ENCODE measurements at places on chromosomes 3 and 15.
A peak's percentile ranks its signal among the peaks of the same experiment; 100 is the strongest.

GRCh38 chr3:129481766-129482332 is 41.8 kb downstream of the IFT122 start:
- DNase-seq = peak; percentile 52

DNA sequence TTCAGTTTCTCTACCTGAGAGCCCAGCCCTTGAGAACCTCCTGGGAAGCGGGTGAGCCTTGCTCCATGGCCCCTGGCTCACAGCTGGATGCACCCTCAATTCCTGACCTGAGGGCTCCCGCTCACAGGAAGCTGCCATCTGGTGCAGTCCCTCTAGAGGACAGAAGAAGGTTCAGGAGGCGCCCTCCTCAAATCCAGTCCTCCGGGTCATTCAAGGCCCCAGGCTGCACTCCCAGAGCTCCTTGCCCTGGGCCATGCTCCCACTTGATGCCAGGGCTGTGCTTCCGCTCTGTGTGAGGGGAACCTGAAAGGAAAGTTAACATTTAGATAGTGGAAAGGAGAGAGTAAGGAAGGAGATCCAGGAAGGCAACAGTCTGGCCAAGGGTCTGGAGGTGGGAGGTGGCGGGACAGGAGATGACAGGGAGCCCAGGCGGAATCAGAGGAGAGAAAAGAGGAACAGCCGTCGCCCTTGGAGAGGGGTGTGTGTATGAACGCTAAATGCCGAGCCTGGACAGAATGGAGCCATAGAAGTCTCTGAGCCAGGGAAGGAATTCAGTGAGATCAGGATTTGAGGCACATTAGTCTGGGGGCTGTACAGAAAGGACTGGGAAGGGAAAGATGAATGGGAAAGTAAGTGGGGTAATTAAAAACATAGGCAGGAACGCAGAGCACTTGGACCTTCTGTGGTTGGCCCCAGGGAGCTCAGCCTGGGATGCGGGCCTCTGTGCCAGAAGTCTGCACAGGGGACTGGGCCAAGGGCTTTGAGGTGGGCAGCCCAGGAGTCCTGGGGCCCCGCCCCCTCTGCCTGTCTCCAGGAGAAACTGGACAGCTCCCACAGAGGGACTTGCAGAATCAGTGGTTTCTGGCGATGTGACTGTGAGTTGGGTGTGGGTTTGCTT is 26.1 kb downstream of the TBC1D21 start:
- no peak for DNase-seq

DNA sequence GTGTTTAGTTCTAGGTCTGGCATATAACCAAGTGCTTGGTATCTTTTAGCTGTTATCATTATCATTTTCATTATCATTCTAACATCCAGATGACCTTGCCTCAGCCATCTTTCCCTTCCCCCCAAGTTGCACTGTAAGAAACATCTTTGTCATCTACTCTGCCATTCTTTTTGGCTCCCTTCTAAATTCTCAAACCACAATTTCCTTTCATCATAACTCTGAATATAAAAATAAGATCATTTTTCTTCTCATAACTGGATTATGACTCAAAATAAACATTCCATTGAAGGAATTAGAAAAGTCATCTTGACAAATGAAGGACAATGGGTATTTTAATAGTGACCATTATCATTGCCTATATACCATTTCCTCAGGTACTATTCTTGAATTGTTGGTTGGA is 786.2 kb downstream of the AGBL1 start:
- no peak for DNase-seq

DNA sequence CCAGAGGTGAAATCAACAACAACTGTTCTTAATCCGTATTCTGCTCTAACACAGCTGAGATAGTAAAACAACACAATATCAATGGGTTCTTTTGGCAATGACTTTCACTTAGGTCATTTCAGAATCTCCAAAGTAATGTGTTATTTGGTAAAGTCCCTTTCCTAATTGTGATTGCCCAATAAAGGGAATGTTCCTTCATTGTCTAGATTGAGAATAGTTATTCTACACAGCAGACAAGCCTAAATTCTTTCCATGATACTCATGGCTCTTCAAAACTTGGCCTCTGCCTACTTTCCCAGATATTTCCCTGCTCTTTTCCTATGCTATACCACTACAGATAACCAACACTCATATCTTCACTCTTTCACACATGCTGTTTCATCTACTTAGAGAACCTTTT is 219.8 kb downstream of the FMN1 start:
- DNase-seq = no peak

DNA sequence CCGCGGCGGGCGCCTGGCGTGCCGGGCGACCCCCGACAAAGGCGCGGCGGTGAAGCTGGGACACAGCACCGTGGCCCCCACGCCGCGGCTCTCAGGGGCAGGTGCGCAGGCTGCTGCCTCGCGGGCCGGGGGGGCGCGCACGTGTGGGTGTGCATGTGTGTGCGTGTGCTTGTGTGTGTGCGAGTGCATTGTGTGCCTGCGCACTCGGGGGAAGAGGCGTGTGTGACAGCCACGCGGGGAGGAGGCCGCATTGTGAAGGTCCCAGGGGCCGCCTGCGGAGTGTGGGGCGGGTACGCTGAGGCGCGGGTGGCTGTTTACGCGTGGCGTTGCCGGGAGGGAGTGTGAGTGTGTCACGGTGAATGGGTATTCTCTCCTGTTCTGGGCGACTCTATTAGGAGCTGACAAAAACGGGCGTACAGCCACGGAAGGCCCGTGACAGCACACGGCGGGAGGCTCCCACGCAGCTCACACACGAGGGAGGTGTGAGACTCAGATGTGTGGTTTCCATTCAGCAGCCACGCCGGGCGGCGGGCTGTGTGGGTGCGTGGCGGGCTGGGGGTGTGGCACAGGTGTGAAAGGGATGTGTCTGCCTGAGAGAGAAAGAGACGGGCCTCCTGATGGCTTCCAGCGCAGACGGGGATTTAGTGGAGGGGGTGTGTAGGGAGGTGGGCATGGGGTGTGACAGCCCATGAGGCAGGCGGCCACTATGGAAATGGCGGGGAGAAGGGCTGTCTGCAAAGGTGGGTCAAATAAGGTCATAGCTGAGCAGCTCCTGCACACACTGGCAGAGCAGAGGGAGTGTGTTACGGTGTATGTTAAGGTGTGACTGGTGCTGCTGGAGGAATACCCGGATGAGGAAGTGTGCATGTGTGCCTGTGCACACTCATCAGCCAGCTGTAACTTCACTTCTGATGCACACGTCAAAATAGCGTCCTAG is 750 bp downstream of the PODXL2 start:
- peak; percentile 14 for DNase-seq

DNA sequence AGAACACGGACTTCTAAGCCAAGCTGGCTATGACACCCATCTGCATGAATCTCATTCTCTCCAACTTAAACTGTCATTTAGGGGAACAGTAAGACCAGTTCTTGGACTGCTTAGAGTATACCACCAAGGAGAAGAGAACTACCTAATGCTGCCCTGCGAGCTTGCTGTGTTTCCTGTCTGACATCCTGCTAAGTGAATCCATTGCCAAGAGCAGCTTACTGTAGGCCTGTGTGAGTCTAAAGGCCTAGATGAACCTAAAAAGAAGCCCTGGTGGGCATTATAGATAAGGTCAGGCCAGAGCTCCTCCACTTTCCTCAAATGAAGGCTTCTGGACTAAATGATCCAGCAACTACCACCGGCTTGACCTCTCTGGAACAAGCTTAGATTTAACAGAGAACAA is 15.0 kb downstream of the LZTFL1 start:
- DNase-seq = no peak

GRCh38 chr15:60394689-60395097 is 3.1 kb downstream of the ANXA2 start:
- DNase-seq = peak; percentile 68

DNA sequence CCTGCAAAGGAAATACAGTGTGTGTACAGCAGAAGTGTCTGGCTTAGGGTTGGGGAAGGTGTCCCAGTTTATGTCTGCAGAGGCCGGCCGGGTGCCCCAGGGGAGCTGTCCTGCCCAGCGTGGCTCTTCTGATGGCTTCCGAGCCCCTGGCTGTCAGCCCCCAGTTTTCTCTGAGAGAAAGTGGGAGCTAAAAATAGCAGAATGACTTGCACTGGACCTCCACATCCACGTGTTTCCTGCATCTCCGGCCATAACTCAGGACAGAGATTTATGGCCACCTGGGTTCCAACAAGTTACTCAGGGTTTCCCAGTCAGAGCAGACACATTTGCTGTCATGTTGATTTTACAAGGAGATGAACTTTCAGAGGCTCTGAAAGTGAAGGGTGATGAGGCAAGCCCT is 192.0 kb downstream of the ATP10A start:
- DNase-seq = no peak

GRCh38 chr15:68201153-68201878 is 3.8 kb downstream of the CALML4 start:
- no peak for DNase-seq

DNA sequence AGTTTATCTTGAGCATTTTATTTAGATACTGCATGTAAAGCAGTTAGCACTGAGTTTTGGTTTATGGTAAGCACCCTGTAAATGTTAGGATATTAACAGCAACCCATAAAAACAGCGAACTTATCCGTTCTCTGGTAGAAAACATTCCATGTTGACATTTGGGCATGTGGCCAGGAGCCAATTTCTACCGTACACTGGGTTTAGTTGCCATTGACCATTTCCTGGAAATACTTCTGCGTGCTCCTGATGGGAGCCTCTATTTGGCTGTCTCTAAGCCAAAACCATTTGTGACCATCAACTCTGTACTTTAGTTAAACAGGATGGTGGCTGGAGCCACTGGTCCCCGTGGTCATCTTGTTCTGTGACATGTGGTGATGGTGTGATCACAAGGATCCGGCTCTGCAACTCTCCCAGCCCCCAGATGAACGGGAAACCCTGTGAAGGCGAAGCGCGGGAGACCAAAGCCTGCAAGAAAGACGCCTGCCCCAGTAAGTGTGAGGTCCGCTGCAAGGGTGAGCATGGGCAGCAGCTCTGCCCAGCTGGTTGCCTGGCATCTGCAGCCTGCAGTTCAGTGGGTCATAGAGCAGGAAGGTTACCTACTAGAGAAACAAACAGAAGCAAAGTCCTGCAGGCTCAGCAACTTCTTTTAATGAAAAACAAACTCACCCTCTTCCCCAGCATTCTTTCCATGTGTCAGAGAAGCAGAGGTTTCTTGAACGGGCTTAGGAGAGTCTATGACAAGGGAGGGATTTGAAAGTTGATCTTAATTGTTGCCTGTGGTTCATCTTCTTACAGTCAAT is 7.1 kb downstream of the THBS1 start:
- DNase-seq = peak; percentile 3

- DNase-seq = no peak
These were observed 50.3 kb upstream of the SELENOK start for GRCh38 chr3:53941950-53942349.

GRCh38 chr3:40086890-40087883 is 222.3 kb upstream of the EIF1B start:
- DNase-seq = no peak

DNA sequence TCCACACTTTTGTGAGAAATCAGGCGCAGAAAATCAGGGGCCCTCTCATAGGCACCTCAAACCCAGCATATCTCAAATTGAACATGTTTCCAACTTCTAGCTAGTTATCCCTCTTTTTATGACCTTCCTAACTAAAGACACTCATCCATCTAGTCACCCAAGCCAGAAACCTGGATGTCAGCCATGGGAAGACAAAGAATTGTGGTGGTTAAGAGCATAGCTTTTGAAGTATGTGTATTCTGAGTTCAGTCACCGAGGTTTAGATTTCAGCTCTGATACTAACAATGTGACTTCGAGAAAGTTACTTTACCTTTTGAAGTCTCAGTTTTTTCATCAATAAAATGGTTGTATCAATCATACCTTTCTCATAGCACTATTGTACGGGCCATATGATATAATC is 495.5 kb downstream of the NLGN1 start:
- no peak for DNase-seq

DNA sequence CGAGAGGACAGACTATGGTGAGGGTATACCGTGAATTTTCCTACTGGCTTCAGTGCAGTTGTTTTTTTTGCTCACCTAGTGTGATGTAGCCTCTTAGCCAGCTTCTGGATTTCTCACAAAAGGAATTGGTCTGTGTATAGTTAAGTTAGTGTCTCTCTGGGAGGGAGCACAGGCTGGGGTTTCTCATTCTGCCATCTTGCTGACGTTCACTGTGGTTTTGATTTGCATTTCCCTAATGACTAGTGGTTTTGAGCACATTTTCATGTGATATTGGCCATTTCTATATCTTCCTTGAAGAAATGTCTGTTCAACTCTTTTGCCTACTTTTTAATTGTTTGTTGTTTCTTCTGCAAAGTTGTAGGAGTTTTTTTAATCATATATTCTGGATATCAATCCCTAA is 2.2 kb upstream of the CD86 start:
- DNase-seq = no peak

GRCh38 chr3:25480811-25481210 is 52.7 kb downstream of the RARB start:
- DNase-seq = no peak

Measured in suppressor macrophage (primary cell).